ENCODE measurements at places on chromosomes 6 and 20. TPM values are rescaled to one million over a fixed set of nuclear protein-coding genes. Genes with fewer than 3 reads are reported as not detected.

The TINAG gene
- total RNA-seq: not detected

The GRM1 gene
- not detected for total RNA-seq

The EYA2 gene
- total RNA-seq: 10.6 TPM

The ESR1 gene
- 0.13 TPM for total RNA-seq

The PHF3 gene
- total RNA-seq: 36.3 TPM

The CRISP3 gene
- under 0.01 TPM for total RNA-seq

The ADGB gene
- not detected for total RNA-seq

The ANKRD6 gene
- total RNA-seq: 9.5 TPM

The GLO1 gene
- total RNA-seq: 95.0 TPM

The CRIP3 gene
- not detected for total RNA-seq

The ZNF512B gene
- total RNA-seq: 6.1 TPM

The MARCKS gene
- 54.0 TPM for total RNA-seq

The RCAN2 gene
- total RNA-seq: not detected

The EBF4 gene
- 0.64 TPM for total RNA-seq

The NKX2-2 gene
- not detected for total RNA-seq

The RAE1 gene
- 21.6 TPM for total RNA-seq

The CD93 gene
- under 0.01 TPM for total RNA-seq

The TAAR8 gene
- not detected for total RNA-seq

The ASF1A gene
- total RNA-seq: 17.9 TPM

The TREML2 gene
- not detected for total RNA-seq

The CPNE5 gene
- total RNA-seq: not detected

The C6orf15 gene
- total RNA-seq: 0.13 TPM

The DPM1 gene
- 87.8 TPM for total RNA-seq

The MLN gene
- total RNA-seq: not detected

Measured in bronchial epithelial cell (primary cell).